ENCODE measurements at places on chromosomes 11 and 22.

DNA sequence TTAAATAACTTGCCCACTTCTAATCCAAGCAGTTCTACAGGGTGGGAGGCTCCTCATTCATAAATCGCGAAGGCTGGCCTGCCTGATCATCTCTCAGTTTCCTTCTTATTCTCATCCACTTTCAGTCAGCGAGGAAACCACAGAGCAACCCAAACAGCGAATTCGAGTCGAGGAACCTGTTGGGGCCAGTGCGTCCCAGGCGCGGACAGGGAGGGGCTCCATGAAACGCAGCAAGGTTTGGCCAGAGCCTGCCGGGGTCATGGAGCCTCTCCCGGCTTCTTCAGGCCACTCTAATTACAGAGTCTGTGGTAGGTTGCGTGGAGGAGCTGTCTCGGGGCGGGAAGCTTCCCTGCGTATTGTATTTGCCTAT, 741 bp upstream of the NAV2 start:
- DNase-seq: no peak

DNA sequence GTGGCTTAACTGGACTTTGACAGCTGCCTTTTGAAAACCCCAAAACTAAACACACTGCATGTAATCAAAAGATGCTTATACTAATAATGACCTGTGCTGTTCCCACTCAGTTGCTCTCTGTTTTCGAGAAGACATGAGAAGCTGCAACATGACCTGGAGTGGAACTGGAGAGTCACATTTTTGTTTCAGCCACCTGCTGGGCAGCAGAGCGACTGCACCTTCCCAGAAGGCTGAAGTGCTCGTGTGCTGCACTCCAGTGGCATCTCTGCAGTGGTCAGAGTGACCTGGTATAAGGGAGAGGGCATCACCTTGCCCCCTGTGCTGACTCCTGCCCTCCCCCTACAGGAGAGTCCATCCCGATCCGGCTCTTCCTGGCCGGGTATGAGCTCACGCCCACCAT, 8.6 kb downstream of the THYN1 start:
- DNase-seq: no peak

- DNase-seq: no peak
These were observed at the start of gene PCF11 for GRCh38 chr11:83156996-83157593. PCF11 (plus strand) TSS chr11:83157131; CDS start chr11:83157440, 309 bp downstream.

DNA sequence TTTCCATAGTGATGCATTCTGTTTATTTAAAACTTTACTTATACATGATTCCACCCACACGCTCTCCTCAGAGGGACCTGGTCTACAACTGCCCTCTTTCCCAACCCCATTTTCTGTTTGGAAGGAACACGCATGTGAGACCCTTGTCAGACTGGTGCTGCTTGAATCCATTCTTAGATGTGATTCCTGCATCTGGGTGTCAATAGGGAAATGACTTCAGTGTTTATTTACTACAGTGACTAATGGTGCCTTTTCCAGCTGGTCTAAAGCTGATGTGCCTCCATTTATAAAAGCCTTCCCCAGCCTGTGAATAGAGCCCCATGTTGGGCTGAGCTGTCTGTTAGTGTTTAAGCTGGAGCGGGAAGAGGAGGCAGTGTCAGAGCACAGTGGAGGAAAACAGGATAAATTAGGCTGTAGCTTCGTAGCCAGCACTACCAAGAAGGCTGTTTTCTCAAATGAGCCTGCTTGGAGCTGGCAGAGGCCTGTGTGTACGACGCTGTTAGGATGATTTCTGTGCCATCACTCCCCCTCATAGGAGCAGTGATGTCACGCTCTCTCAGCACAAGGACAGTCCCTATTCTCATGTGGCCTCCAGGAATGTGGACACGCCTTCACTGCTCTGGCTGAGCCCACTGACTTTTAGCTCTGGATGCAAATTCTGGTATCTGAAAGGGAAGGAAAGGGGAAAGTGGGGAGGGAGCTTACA, 18.9 kb upstream of the C11orf96 start:
- no peak for DNase-seq

All from NCI-H1436 (cell line).